ENCODE measurements at places on chromosomes 7 and 10.

GRCh38 chr10:71731791-71732190 is 12.2 kb upstream of the C10orf105 start:
- DNase-seq: no peak

DNA sequence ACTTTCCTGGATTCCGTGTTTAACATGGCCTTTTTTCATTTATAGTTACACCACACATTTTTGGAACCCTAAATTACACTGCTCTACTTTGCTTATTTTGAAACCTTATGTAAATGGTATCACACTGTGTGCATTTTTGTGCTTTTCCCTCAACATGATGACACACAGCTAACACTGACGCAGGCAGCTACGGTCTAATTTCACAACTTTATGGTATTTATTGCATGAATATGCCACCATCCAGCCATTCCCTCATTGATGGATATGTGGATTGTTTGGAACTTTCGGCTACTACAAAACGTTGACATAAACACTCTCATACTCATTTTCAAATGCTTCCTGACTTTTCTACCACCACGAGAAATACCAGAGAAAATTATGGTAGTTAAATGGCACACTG is 6.9 kb downstream of the PAPOLB start:
- DNase-seq: no peak

- DNase-seq: no peak
Observed at GRCh38 chr7:78777829-78778228, 675.6 kb downstream of the MAGI2 start.

DNA sequence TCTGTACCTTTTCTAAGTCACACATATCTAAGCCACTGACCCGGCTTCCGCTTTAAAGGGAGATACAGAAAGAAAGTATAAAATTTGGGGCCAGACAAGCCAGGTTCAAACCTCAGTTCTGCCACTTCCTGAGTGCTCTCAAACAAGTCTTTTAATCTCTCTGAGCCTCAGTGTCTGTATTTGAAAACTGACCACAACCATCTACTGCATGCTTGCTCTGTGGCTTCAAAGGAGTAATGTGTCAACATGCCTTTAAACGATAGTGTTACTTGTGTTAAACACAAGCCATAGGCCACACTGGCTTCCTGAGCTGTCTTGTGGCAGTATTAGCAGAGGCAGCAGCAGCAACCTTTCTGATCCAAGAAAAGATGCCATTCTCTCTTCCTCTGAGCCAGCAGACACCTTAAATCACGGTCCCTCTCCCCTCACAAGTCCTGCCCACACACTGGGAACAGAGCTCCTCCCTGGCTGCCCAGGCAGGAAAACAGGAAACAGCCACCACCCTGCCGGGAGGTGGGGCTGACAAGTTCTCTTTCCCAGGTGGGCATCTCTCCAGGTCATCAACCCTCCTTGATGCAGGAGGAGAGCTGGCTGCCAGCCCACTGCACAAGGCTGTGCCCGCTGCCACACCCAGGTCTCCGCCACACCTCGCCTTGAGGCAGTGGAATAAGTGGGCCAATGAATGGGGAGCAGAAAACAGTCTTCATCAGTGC is 10.7 kb downstream of the HIP1 start:
- DNase-seq: no peak

All from HS-27A (cell line).